Right renal pelvis (tissue), 4 donors: ENCODE measurements at places on chromosomes 11 and 22. TPM values are rescaled to one million over a fixed set of nuclear protein-coding genes. Genes with fewer than 3 reads are reported as not detected.

Gene ANO9
- 7.8 TPM for polyA plus RNA-seq

Gene AIFM3
- polyA plus RNA-seq: 0.93 TPM

DNA sequence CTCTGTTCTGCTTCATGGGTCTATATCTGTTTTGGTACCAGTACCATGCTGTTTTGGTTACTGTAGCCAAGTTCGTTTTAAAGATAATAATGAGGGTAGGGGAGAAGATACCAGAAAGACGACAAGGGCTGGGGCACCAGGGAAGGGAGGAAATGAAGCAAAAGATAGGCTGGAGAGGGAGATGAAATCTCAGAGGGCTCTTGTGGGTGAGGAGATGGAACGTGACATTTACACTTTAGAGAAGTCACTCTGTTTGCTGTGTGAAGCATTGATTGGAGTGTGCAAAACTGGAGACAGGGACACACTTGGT is 33.5 kb downstream of the OR4D9 start:
- DNase-seq: no peak

DNA sequence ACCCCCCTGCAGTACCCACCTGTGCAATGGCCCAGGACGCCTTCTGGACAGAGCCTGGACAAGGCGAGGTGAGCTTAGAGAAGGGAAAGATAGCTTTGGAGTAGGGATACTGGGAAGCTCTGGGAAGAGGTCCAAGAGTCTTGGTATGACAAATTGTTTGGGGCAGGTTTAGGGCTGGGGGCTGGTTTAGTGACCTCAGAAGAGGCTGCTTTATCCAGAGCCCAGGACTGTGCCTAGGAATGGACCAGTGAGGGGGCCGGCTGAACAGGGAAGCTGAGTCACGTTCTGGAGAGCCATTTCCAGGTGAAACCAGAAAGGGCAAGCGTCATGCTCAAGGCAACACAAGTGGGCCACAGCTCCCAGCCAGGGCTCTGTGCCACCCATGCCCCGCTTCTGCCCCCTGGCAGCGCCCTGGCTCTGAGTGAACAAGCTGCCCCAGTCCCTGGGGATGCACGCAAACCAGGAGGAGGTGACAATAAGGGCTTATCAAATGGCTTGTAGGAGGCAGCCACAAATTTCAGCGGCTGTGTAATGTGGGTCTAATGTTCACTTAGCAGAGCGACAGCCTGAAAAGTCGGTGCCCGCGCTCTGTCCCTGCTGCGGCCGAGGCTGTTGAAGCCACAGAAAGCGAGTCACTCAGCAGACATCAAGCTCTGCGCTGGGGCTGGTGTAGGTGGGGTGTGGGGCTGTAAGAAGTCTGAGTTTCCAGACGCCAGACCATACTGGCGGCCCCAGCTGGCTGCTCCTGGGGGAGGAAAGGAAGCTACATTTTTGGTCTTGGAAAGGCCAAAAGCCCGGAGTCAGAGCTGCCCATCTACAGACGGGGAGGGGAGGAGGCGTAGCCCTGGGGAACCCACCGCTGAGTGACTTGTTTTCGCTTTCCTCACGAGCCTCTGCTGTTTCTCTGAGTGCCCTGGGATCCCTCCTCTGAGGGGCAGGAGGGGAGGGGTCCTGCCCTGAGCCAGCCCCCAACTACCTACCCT is 18.3 kb upstream of the SYT7 start:
- DNase-seq: no peak
